Astrocyte (in vitro differentiated cells and primary cell): ENCODE measurements at places on chromosomes 12 and 14. TPM values are rescaled to one million over a fixed set of nuclear protein-coding genes. Genes with fewer than 3 reads are reported as not detected.

DNA sequence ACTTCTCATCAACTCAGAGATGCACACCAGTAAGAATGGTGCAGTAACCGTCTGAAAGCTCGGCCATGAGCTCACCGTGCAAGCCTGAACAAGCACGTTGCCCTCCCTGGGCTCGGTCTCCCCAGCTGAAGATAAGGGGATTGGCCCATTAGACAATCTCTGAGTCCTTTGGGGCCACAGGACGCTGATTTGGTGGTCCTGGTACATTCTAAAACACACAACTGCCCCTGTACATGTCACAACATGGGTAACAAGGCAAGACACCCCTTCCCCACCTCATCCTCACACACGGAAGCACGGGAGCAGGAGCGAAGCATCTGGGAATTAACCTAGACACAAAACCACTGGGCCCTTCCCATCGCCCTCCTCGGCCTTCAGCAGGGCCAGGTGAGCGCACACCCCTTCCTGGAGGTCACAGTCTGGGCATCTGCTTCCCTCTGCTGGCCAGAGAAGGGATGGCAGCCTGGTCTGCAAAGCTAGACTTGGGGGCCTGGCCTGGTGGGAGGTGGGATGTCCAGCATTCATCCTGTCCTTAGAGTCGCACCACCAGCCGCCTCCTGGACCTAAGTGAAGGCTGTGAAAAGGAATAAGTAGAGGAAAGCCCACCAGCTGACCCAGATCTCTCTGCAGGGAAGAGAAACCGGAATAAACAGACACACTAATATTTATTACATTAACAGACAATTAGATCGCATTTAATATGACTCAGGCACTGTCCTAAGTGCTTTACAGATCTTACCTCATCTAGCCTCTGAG lies 18.9 kb upstream of the SMUG1 start:
- no peaks in the 10 kb centered on the region for H3K36me3 ChIP-seq
- peaks cover 43% of the 10 kb centered on the region for H3K27me3 ChIP-seq
- H3K4me3 ChIP-seq: no peak overlapping the region
- H3K4me1 ChIP-seq: no peaks in the 10 kb centered on the region

CDKN3 gene
- total RNA-seq: 1.6 and 2.4 TPM in 2 replicates

DNA sequence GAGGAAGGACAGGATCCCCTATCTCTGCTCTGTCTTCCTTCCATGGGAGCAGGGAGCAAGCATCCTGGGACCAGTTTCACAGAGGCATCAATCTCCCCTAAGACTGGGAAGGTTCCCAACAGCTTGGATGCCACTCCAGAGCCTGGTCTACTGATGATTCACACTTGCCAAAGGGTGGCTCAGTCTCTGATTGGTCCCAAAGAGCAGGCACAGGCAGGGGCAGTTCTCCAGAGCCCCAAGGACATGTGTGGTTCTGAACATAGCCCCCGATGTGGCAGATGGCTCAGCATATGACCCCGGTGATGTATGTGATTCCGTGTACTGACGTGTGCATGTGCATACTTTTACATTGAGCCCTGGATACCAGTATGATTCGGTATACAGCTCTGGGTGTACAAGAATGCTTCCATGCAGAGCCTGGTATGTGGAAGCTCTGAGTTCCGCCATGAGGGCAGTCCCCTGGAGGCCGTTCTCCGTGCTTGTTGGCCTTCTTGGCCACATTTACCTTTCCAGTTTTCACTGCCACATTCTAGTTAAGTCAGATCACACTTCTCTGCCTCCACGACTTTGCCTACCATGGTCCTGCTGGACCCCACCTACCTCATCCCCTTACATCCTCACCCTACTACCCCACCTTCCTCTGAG lies 21.2 kb downstream of the ITGA7 start:
- H3K4me3 ChIP-seq: no peak overlapping the region
- no peak for DNase-seq
- H3K27ac ChIP-seq: no peak overlapping the region
- no peaks in the 10 kb centered on the region for H3K27me3 ChIP-seq
- no peaks in the 10 kb centered on the region for H3K36me3 ChIP-seq

PACS2 gene
- 49.7 and 51.0 TPM in 2 replicates for total RNA-seq

DNA sequence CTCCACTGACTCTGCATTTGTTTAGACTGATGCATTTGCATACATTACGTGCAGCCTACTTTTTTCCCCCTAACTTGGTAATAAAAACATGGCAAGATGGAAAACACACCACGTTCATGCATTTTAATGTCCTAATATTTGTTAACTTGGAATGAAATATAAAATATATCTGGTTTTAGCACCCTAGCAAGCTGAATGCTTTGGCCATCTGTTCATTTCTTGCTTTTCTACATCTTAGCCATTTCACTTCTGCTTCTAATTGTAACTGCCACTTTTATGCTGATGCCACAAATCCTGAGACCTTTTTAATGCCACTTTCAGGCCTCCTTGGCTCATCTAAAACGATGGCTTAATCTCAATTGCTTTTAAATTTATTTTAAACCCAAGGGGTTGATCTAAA lies 177.7 kb upstream of the RASSF8 start:
- DNase-seq: no peak
- H3K36me3 ChIP-seq: no peaks in the 10 kb centered on the region
- no peaks in the 10 kb centered on the region for H3K4me1 ChIP-seq
- no peak overlapping the region for H3K4me3 ChIP-seq
- H3K27ac ChIP-seq: no peak overlapping the region

DNA sequence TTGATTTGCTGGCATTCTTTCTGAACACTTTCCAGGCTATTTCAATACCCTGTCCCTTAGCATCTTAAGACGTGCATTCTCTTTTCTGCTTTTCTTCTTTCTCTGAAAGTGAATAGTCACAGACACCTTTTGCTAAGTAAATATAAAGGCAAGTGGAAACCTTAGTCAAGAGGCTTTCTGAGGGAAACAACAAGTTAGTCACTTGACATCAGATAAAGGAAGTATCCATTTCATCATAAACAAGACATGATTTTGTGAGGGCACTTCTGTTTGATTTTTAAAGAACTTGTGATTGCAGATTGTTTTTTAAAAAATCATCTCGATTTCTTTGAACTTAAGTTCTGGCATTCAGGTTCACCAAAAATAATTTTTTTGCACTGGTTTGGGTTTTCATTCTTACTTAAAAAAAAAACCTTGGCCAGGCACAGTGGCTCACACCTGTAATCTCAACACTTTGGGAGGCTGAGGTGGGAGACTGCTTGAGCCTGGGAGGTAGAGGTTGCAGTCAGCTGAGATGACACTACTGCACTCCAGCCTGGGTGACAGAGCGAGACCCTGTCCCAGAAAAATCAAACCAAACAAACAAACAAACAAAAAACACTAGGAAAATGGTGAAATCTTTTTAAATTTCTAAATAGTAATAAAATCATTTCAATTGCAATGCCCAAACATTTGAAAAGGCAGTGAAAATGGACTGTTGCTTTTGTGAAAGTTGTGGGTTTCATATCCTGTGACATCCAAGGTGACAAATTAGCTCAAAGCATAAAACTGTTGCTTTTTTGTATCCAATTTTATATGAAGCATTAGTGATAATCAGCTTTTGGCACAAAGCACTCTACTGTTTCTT lies 8.3 kb upstream of the KLHL42 start:
- no peak overlapping the region for H3K27ac ChIP-seq
- no peaks in the 10 kb centered on the region for H3K36me3 ChIP-seq
- H3K4me3 ChIP-seq: no peak overlapping the region
- peaks cover 7% of the 10 kb centered on the region for H3K4me1 ChIP-seq
- H3K27me3 ChIP-seq: no peaks in the 10 kb centered on the region

DNA sequence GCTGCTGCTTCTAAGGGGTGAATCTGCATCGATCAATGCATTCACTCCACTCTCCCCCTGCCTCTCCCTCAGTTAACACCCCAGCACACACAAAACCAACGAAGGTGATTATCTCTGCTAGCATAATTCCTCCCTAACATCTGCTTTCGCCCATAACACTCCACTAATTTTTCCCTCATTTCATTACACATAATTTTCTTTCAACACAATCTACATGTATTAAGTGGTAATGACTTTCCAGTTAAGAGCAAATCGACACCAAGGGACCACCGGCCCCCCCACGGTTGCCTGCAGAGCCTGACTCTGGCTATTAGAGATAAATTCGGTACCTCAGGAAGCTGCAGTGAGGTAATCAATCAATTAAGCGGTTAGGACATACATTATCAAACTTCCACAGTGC lies 1115.6 kb downstream of the BCL11B start:
- H3K4me1 ChIP-seq: no peaks in the 10 kb centered on the region
- DNase-seq: no peak
- H3K27me3 ChIP-seq: no peaks in the 10 kb centered on the region
- no peak overlapping the region for H3K27ac ChIP-seq
- H3K4me3 ChIP-seq: no peak overlapping the region

ESPL1 gene
- 1.2 and 2.0 TPM in 2 replicates for total RNA-seq

- no peaks in the 10 kb centered on the region for H3K4me1 ChIP-seq
- no peak overlapping the region for H3K4me3 ChIP-seq
- H3K36me3 ChIP-seq: no peaks in the 10 kb centered on the region
- no peaks in the 10 kb centered on the region for H3K27me3 ChIP-seq
- no peak overlapping the region for H3K27ac ChIP-seq
- DNase-seq: no peak
Measured at GRCh38 chr12:16870845-16871244, 264.9 kb upstream of the LMO3 start.

GRCh38 chr12:128180166-128180565 lies 86.8 kb upstream of the TMEM132C start:
- no peaks in the 10 kb centered on the region for H3K36me3 ChIP-seq
- H3K27me3 ChIP-seq: no peaks in the 10 kb centered on the region
- no peaks in the 10 kb centered on the region for H3K4me1 ChIP-seq
- no peak overlapping the region for H3K4me3 ChIP-seq
- H3K27ac ChIP-seq: no peak overlapping the region

ATN1 gene
- total RNA-seq: 94.9 and 97.8 TPM in 2 replicates
